ENCODE measurements at places on chromosomes 1 and 21.

- no peak for DNase-seq
Observed at GRCh38 chr1:17210176-17210575, 5.2 kb downstream of the PADI1 start.

DNA sequence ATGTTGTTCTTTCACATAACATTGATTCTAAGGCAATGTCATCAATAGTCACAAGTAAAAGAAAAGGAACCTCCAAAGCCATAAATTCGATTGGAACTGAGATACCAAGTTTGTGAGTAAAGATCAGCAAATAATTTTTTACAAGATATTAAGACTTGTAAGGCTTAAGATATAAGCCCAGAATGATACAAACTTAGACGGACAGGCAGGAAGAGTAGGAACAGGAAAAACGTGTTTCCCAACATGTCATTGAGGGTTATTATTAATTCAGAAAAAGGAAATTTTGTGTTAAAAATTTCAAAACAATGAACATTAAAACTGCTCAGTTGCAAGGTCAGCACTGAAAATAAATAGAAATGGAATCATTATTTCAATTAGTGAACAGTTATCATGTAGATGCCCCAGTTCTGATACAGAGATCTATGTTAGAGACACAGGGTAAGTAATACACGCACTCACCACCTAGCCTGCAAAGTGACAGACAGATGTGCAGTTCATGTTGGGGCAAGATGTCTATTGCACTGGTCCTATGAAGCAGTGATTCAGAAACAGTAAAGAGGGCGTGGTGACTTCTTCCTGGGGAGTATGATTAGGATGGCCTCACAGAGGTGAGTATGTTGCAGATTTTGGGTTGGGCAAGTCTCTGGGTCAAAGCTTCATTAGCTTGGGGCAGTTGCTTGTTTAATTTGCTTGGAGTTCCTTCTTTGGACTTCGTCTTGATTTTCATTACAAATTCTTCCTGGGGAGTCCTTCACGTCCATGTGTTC is 284.4 kb downstream of the SETD4 start:
- DNase-seq: no peak

DNA sequence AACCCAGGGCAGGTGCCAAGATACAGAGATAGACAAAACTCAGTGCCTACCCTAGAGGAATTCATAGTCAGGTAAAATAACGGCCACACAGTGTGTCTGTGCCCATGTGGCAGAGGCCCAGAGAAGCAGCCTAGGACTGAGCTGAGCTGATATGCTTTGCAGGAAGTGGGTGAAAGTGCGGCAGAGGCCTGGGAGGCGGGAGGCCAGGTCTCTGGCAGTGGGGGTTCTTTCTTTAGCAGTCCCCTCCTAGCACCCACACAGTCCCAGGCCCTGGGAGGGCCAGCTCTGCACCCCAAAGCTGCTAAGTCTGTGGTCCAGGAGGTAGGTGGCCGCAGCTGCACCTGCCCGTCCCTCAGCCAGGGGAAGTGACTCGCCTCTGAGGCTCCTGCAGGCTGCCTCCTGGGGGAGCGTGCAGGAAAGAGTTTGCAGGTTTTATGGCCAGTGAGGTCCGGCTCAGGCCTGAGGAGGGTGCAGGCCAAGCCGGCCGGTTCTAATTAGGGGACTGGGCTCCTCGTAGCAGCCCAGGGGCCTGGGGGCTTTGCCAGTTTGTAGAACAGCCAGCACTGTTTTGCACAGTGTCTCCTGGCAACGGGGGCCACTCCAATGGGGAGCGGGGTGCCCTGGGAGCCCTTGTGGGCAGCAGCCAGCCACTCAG is 107.9 kb downstream of the SPSB1 start:
- no peak for DNase-seq

GRCh38 chr1:109914587-109915240 is 4.1 kb downstream of the CSF1 start:
- DNase-seq: no peak

- no peak for DNase-seq
Observed at GRCh38 chr1:9111957-9112356, 16.9 kb downstream of the GPR157 start.

- no peak for DNase-seq
Observed at GRCh38 chr1:39416609-39417008, 74.8 kb upstream of the BMP8A start.

GRCh38 chr1:89310505-89310904 is 37.8 kb upstream of the GBP5 start:
- DNase-seq: no peak

DNA sequence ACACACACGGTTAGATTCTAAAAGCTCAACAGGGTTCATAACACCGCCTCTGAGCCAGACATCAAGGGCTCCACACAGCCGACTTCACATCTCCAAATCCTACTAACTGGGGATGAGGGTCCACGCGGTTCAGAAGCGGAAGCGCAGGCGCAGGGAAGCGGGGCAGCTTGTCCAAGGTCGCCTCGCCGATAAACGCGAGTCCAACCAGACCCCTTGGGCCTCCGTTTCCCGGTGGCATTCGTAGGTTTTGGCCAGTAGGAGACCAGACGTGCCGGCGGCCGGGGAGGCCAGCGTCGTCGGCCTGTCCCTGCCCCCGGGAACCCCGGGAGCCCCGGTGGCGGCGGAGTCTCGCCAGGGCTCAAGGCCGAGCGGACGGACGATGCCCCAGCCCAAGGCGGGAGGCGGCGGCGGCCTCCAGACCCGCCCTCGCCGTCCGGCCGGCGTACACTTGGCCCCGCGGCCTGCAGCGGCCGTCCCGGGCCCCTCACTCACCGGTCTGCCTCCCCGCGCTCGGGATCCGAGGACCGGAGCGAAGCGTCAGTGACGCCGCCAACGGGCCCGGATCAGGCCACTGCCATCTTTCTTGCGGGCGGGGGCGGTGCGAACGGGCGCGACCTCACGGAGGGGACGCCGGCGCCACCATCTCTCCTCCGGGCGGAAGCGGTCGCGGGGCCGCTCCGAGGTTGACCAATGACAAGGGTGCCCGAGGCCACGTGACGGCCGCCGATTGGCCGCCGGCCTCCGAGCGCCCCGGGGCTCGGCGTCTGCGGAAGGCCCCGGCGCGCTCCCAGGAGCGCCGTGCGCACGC is at the start of gene SDF4:
SDF4 (minus strand) TSS at position 602 of the 808 bp plus-strand sequence. CDS start 3,229 bp downstream, outside the sequence.
- DNase-seq: peak; percentile 98

DNA sequence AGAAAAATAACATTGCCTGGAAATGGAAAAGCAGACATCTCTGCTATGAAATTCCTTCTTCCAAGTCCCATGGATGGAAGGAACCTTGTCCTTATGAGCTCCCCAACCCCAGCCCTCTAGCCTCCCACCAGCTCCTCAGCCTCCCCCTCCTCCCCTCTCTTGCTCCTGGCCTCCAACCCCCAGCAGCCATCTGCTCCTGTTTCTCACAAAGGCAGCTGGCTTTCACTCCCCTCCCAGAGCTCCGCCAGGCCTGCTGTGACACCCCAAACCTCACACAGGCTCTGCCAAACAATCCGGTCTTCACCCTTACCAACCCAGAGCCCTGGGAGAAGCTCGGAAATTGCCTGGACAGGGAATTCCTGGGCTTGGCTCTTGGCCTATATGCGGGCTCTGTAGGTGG is 69.2 kb downstream of the KLHDC7A start:
- DNase-seq: no peak

- DNase-seq: no peak
Observed at GRCh38 chr1:43537423-43538142, 6.9 kb downstream of the PTPRF start.

DNA sequence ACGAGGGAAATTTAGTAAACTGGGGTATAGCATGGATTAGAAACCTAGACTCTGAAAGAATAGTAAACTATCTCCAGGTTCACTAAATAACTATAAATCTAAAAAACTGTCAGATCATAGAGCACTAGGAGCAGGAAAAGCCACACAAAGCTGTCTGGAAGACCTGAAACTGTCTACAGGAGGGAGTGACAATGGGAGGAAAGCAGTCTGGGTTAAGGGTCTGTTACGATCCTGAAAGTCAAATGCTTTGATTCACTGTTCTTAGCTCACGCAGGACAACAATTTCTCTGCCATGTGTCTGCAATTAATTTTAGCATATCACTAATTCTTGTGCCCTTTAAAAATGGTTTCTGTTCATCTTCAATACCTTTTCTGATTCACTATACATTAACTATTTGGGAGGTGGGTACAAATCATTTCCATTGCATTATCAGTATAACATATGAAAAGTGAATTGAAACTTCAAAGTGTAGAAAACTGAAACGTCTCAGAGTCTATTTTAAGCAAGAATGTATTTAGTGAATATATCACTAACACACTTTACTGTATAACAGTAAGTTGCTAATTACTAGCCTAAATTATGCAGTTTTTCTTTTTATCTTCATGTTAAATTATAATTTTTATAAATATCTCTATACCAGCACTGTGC is 18.4 kb downstream of the CEP170 start:
- no peak for DNase-seq
